ENCODE measurements at places on chromosomes 12 and 14. TPM values are rescaled to one million over a fixed set of nuclear protein-coding genes. Genes with fewer than 3 reads are reported as not detected.

Gene GARIN6
- polyA plus RNA-seq = 0.09 TPM

DNA sequence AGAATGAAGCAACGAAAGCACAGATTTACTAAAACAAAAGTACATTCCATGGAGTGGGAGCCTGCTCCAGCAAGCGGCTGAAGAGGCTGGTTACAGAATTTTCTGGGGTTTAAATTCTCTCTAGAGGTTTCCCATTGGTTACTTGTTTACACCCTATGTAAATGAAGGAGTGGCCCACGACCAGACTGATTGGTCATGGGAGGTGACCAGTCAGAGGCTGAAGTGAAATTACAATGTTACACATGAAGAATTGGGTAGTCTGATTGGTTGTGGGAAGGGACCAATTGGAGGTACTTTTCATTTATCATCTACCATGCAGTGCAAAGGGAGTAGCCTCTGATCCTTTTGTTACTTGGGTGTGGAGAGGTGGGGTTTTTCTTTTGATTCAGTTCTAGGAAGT lies 36.2 kb upstream of the APPL2 start:
- DNase-seq = no peak

- no peak for DNase-seq
These were observed 18.1 kb upstream of the TIGAR start for GRCh38 chr12:4302881-4303280.

DNA sequence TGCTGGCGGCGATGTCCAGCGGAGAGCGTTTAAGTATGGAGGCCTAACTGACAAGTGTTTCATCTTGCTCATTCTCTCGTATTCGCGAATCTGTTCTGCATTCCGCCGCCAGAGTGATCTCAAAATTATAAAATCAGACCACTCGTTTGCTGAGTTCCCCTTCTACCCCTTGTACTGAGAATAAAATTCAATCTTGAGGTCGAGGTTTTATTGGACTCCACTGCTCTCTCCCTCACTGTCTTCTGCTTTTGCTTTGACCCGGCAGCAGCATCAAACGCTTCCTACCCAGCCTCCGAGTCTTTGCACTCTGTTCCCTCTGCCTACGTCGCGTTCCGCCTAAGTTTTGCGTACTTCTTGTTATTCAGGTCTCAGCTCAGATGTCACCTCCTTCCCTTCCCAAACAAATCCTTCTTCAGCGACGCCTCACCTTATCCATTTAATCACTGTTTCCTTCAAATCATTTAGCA lies 462 bp downstream of the KNTC1 start:
- no peak for DNase-seq

Gene SLC8B1
- polyA plus RNA-seq = 20.6 TPM

DNA sequence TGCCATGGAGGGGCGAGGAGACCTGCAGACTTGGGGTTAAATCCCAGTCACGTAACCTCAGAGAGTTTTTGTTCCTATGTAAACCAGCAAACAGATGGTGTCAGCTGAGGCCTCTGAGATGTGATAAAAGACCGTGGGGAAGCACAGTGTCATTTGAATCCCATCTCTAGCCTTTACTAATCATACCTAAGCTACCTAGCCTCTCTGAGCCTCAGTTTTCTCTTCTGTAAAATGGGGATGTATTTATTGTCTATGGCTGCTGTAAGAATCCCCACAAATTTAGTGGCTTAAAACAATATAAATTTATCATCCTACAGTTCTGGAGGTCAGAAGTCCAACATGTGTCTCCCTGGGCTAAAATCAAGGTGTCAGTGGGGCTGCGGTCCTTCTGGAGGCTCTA lies 33.9 kb downstream of the FOXN4 start:
- no peak for DNase-seq

DNA sequence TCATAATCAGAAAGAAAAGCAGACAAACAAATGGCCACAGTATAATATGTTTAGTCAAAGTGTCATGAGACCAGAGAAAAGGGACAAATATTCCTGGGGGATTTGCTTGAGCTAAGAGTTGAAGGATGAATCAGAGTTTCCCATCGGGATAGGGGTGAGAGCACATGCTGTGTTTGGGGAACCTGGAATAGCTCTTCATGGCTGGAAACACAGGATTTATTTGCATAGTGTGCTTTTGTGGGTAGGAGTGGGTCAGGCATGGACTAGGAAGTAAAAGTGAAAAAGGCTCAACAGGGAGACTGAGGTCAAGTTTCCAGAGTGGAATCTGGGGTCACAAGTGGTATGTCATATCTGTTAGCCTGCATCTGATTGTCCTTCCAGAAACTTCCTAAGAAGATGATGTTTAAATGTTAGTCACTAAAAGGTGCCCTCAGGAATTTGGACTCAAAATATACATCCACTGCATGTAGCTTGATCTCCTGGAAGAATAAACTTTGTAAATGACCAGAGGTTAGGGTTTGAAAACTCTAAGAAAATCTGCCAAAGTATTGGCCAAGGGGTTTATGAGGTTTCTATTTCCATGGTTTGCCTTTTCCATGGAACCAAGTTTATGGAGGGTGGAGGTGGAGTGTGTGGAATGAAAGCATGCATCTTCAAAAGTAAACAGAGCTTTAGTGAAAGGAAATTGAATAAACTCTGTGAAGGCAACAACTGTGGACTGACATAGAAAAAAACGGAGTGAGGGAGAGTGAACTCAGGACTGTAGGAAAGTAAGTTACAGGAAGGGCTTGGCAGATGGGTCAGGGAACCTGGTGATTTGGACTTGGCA lies 344.6 kb downstream of the C12orf75 start:
- no peak for DNase-seq

Gene TRHDE
- 20.0 TPM for polyA plus RNA-seq

GRCh38 chr12:122948605-122949004 lies 17.7 kb downstream of the ABCB9 start:
- DNase-seq = no peak

DNA sequence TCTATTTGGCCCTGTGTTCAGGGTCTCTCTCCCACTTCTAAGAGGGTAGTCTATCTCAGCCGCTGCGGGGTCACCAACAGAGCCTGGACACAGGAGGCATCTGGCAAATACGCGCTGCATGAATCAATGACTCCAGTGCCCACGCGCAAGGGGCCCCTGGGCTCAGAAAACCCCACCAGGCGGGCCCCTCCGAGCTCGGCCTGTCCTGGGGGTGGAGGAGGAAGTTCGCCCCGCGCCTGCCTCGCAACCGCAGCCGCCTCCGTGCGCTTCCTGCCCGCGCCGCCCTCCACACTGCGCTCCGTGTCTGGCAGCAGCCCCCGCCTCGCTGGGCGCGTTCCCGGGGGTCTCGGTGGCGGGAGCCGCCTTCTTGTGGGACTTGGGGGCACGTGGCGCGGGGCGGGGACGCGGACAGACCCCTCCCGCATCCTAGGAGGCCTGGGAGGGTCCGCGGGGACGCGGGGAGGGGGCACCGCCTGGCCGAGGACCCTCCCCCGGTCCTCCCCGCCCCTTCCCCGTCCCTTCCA lies 811 bp upstream of the FBRSL1 start:
- no peak for DNase-seq

GRCh38 chr14:44529026-44529425 lies 21.9 kb upstream of the FSCB start:
- no peak for DNase-seq

DNA sequence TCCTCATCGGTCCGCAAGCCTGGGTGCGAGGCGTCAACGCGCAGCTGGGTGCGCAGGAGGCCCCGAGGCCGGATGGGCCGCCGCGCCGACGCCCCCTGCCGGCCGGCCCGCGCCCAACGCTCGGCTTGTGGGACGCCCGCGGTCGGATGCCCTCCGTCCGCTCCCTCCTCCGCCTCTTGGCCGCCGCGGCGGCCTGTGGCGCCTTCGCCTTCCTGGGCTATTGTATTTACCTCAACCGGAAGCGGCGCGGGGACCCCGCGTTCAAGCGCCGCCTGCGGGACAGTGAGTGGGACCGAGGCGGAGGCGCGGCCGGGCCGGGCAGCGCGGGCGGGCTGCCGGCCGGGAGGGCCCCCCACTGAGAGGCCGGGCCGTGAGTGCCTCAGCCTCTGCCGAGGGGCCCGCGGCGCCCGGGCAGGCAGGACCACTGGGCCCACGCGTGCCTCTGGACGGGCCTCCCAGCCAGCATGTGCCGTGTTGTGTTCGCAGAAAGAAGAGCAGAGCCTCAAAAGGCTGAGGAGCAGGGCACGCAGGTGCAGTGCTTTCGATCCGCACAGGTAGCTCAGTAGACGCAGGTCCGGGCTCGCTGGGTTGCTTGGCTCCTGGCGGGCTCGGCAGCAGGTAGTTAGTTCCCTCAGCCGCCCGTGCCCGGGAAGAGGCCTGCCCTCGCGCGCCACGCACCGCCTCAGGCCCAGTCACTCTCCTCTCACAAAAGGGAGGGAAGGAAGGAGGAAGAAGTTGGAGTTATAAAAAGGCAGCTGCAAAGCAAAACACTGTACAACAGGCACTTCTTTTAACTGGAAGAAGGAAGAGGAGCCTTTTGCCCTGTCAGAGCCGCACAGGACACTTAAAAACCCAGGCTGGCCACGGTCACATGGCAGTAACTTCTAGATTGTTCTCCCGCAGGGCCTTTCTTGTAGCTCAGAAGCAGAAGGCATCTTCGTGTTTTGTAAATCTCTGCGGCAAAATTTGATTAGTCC lies at the start of gene TOMM20L:
Gene TOMM20L, plus strand, starts transcription at position 119 of the 977 bp plus-strand sequence. Its CDS starts 28 bp downstream, at position 147.
- peak; percentile 71 for DNase-seq

- DNase-seq = peak; percentile 85
These were observed 10.0 kb downstream of the LRCOL1 start for GRCh38 chr12:132600048-132601032.

DNA sequence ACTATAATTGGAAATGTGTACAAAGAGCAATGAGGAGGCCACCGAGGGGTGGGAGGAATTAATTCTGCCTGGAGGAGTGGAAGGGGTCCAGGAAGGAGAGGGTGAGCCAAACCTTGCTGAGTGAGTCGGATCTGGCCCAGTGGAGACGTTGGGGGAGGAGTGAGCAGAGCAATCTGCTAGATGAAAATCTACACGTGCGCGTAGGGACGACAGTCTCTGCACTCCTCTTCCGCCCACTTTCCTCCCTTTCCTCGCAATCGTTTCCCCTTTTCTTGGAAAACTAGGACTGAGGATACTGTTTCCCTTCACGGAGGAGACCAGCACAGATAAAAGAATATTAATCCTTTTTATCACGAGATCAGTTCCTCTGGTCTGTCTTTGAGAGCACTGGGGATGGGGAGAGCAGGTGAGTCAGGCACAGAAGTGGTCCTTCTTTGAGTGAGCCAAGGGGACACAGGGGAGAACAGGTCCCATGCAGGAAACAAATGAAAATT lies 2.9 kb upstream of the NAB2 start:
- peak; percentile 84 for DNase-seq

Gene ACOT4
- 3.5 TPM for polyA plus RNA-seq

DNA sequence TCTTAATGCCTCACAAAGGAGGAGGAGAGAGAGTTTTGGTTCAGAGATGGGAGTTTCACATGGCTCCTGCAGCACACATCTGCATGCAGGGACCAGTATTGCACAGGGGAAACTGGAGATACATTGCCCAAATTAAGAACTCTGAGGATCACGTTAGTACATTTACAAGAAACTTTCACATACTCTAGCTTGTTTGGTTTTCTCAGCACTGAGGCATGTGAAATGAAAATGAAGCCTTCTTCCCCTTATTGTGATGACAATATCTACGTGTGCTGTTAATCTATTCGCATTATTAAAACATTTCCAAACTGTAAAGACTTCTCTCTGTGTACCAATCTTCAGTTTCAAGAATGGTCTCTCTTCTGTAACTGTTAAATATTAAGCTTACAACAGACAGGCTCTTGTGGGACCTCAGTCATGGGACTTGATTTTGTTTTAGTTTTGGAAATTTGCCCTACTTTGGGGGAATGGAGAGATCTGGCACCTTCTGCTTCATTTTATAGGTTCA lies 124.7 kb downstream of the DAAM1 start:
- no peak for DNase-seq

- DNase-seq = no peak
These were observed 90.2 kb downstream of the FUT8 start for GRCh38 chr14:65502676-65503124.

DNA sequence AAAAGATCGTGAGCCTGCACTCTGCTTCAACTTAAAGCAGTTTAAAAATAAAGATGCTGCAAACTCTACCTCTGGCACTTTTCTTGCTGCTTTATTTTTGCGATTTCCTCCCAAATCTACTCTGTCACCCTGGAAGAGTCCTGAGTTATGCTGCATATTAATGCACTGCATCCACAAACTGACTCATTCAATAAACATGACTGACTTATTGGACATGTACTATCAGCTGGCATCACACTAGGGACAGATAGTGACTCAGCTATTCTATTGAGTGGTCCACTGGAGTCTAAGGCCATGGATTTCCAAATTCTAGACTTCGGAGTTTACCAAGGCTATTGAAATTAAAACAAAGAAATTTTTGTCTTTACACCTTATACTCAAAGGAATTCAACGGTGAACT lies 90.7 kb upstream of the PTPRR start:
- DNase-seq = no peak

Gene GZMB
- polyA plus RNA-seq = not detected

- no peak for DNase-seq
These were observed 3.4 kb downstream of the XPOT start for GRCh38 chr12:64407342-64408223.

DNA sequence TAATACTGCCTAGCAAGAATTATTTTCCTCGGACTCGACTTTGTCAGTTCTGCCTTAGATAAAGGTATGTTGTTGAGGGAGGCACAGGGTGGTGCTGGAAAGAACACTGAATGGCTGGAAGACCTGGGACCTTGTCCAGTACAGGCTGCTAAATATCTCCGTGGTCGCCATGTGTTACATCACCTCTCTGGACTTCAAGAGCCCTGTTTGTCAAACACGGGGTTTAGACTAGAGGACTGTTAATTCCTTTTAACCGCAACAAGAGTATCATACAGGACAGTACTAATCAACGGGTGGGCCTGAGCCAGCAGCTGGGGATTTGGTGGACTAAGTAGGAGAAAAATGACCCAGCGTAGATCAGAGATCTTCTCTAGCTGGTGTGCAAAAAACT lies 476.3 kb downstream of the LRIG3 start:
- DNase-seq = no peak

Gene TMEM132C
- polyA plus RNA-seq = 2.4 TPM

DNA sequence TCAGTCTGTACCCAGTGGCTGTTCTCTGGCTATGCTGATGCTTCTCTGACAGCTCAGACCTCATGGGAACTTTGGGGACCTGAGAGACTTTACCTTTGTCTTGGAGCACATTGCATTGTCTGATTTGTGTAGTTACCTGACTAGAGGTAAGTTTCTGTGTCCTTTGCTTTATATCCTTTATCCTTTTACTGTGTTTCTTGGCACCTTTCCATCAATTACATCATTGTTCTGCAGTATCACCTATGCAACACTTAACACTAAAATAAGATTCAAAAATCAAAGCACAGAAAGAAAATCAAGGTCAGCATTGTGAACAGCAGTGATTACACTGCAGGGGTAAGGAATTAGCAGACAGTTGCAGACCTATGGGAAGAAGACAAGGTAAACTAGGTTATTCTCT lies 43.8 kb downstream of the SLC35F4 start:
- no peak for DNase-seq

Gene AMDHD1
- polyA plus RNA-seq = 1.0 TPM
